Stimulated activated CD4-positive, alpha-beta T cell treated with anti-CD3 and anti-CD28 coated beads, Interleukin-15, amount 100 ng/mL, for 1 hour (primary cell): ENCODE measurements at places on chromosomes 3 and 15.

DNA sequence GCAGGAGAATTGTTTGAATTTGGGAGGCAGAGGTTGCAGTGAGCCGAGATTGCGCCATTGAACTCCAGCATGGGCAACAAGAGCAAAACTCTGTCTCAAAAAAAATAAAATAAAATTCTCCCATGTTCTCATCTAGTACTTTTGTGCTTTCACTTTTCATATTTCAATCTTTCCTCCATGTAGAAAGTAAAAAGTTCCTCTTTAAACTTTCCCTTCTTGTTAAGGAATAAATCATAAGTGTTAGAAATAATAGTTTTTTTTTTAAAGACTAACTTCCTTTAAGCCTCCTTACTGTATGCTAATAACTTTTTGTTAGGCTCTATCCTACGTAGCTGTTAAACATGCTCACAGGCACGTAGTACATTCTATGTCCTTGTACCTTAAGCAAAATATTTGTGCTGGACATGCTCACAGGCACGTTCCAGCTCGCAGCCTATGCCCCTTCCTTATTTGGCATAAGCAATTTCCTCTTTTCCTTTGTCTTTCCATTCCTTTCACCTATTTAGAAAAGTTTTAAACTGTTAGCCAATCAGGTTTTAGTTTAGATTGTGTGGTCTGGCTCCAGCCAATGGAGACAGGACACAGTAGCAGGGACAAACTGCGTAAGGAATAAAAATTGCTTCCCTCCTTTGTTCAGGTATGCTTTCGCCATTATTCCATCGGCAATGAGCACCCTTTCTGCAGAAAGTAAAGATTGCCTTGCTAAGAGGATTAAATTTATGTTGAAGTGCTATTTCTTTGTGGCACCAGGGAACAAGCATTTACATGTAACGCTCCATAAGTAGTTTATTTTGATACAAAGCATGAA, 38.9 kb upstream of the PIK3CB start:
- DNase-seq = no peak

- DNase-seq = no peak
Observed at GRCh38 chr15:85094685-85095084, 113.0 kb downstream of the PDE8A start.

GRCh38 chr3:140532793-140533330, 145.0 kb upstream of the TRIM42 start:
- DNase-seq = no peak

DNA sequence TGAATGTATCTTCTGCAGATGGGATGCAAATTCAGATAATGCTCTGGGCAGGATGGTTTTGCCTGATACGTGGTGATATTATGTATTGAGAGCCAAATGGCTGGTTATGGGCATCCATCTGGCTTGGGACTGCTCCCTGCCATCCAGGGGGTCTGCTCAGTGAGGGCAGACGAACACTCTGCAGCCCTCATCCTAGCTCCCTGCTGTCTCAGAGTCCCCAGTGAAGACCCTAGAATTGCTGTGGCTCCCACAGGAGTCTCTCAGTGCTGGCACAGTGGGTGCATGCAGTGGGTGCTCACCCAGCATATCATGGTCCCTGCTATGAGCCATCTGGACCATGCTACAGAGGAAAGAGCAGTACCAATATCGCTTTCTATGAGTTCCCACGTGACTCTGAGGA, 10.3 kb downstream of the CX3CR1 start:
- no peak for DNase-seq

DNA sequence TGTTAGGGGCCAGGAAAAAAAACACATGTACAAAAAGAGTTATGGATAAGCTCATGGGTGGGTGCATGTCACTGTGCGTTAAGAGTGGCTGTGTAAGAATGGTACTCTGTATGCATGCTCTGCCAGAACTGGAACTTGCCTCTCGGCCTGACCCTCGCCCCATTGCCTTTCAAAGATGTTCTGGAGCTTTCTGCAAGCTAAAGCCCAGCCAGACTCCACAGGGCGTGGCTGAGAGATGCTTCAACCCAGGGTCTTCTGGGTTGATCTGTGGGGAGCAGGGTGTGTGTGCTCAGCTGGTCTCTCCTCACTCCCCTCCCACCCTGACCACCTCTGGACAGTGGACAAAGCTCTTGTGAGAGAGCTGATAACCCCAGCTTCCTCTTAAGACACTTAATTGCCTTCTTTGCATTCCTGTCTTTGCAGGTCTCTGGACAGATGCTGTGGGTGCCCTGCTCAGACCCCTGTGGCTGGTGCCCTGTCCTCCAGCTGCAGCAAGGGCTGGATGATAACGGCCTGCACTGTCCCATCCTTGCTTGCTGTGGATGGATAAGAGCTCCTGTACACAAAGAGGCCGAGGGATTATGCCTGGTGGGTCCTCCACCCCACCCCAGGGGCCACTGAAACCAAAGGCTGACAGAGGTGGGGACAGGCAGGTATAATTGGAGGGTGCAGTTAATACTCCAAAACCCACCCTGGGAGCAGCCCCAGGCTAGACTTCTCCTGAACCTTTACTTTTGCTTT, 28.7 kb downstream of the ALDH1L1 start:
- DNase-seq = no peak

DNA sequence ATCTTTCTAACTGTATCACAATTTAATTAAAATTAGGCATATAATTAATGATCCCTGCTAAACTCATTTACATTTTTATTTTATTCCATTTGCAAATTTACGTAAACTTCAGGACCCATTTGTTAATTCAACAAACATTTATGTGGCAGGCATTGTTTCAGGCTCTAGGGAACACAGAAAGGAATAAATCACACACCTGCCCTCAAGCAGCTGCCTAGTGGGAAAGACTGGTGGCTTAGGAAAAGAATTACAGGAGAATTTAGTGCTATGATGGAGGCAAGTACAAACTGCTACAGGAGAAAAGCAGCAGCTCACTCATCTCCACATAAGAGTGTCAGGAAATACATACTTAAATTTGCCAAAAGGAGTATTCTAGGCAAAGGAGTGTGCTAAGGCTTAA, 11.2 kb downstream of the CBLB start:
- DNase-seq = no peak

DNA sequence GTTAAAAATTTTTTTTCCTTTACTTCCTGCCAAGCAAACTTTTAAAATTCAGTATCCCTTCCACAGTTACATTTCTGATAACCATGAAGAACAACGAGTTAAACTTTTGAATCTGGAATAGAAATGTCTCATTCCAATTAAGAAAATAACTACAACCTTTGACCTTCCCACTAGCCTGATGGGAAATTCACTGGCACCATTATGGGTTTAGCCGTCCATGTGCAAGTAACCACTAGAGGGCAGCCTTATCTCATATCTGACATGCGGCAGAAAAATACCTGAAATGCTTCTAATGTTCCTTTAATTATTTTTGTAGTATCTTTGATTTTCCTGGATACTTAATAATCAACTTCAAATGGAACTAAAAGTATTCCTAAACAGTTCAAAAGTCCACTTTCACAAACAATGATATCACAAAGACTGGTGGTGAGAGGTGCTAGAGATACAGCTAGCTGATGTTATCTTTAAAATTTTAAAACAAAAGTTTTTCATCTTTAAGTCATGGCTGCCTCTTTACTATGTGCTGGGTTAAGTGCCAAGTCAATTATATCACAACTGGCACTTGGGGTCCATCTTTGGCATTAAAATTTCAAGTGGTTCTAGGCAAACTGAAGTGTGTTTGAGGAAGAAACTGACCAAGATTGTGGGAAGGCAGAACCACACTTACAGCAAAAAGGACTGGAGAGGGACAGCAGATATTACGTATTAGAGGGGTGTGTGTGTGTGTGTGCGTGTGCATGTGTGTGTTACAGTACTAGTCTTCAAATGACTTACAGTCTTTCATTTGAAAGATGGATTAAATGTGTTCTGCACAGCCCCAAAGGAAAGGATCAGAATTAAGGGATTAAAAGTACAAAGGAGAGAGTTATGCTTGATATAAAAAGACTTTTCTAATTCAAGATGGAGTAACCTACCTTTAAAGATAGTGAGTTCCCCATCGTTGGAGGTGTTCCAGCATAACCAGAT, 107.1 kb upstream of the ICE2 start:
- no peak for DNase-seq

GRCh38 chr3:42593635-42594034, 3.0 kb downstream of the SS18L2 start:
- DNase-seq = no peak

GRCh38 chr15:67228286-67228685, 26.2 kb downstream of the AAGAB start:
- DNase-seq = no peak

GRCh38 chr15:54282228-54282836, 304.1 kb downstream of the UNC13C start:
- no peak for DNase-seq

- DNase-seq = peak; percentile 42
Observed at GRCh38 chr15:77002954-77003912, 8.3 kb downstream of the PSTPIP1 start.

- no peak for DNase-seq
Observed at GRCh38 chr3:3771094-3771493, 28.1 kb upstream of the LRRN1 start.

- no peak for DNase-seq
Observed at GRCh38 chr3:38730281-38730680, 80.8 kb upstream of the SCN5A start.

- no peak for DNase-seq
Observed at GRCh38 chr3:184600685-184601377, 39.2 kb downstream of the EPHB3 start.

- no peak for DNase-seq
Observed at GRCh38 chr3:132625613-132626012, 28.5 kb downstream of the ACKR4 start.

DNA sequence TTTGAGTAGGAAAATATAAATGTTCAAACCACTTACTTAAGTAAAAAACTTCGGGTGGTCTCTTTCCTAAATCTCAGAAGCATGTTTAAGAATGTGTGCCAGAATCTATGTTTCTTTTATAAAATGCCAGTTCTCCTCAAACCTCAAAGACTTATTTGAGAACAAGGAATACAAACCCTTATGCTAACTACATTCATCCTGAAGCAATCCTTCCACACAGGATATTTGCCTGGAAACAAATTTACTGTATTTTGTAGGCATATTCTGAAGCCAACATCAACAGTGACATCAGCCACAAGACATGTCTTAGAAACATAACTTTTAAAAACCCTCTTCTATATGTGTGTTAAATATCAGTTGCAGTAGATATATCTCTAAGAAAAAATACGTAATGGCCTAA, 1077.0 kb downstream of the ROBO1 start:
- DNase-seq = no peak

GRCh38 chr15:33089165-33089877, 105.2 kb downstream of the FMN1 start:
- DNase-seq = no peak

- peak; percentile 34 for DNase-seq
Observed at GRCh38 chr15:99343881-99344551, 92.7 kb downstream of the LRRC28 start.

DNA sequence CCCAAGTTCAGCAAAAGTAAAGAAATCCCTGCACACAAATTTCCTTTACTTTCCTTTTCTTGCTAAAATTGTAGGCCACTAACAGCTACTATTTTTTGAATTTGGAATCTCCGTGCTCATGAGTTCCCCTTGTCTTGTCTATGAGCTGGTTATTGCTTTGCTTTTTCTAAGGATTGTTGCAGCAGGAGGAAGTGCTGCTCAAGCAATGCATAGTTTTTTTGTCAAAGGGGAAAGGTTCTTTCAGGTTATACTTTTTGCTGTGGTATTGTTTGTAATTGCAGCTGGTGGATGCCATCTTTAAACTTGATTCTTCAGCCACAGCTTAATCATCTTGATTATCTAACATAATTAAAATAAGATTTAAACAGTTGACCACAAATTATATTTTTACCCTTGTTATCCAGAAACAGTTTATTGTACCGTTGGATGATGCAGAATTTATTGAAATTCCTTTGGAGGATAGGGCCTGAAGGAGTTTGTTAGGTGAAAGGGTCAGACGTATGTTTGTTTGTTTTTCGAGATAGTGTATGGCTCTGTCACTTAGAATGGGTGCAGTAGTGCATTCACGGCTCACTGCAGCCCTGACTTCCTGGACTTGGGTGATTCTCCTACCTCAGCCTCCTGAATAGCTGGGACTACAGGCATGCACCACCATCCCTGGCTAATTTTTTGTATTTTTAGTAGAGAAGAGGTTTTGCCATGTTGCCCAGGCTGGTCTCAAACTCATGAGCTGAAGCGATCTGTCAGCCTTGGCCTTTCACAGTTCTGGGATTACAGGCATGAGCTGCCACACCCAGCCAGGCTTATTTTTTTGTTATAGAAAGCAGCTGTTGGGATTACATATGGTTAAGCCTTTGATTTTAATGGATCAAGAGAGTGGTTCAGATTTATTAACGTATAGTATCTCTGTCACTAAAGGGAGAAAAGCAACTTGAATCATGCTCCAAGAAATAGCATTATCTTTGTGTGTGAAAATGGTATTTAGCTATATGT, 11.7 kb downstream of the MGA start:
- no peak for DNase-seq

GRCh38 chr3:124760601-124761000, 30.3 kb downstream of the UMPS start:
- DNase-seq = no peak

GRCh38 chr3:139654637-139655365, 23.0 kb downstream of the NMNAT3 start:
- DNase-seq = no peak

- DNase-seq = no peak
Observed at GRCh38 chr15:70238917-70239316, 141.2 kb upstream of the TLE3 start.

- DNase-seq = peak; percentile 13
Observed at GRCh38 chr3:45105855-45106671, 40.1 kb downstream of the CDCP1 start.

GRCh38 chr3:37149257-37149656, 25.1 kb downstream of the LRRFIP2 start:
- no peak for DNase-seq

GRCh38 chr3:114445233-114445632, 151.4 kb downstream of the TIGIT start:
- DNase-seq = no peak

DNA sequence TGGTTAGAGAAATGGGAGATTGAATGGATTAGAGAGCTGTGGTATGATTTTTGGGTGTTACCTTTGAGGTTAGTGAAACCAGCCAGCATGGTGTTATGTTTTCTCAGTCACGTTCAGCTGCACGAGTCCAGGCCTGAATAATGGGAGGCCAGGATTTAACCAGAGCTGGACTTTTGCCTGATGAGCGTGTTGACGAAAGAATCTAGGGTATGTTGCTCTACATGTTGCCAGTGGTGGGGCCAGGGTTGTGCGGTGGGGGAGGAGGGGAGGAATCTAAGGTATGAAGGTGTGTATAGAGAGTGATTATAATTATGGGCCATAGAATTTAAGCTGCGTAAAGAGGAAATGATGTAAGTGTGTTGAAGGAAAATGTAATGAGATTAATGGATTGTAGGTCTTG, 22.8 kb downstream of the MINDY2 start:
- DNase-seq = no peak
